ENCODE measurements at places on chromosomes 7 and 10.

DNA sequence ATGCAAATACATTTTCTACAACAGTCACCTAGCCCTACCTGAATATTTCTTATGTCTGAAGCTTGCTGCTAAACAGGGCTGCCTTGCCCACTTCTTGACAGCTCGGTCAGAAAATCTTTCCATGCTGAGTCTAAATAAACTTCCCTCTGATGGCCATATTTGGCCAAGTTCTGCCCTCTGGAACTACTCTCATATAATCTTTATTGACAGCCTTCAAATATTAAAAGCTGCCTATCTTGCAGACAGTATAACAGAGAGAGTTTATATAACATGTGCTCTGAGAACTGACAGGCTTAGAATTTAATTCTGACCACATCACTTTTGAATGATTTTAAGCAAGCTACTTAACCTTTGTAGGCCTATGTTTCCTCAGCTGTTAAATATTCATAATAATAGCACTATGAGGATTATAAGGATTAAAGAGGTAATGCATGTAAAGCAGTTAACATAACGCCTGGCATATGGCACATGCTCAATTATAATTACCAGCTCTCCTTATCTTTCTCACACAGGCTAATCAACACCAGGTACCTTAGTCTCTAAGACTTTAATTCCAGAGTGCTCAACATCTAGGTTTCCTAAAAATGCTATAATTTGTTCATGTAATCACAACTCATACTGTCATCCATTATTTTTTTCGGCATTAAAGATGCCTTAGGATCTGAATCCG lies 334.1 kb downstream of the HPSE2 start:
- DNase-seq = no peak

GRCh38 chr10:15120523-15120922 lies 23.4 kb downstream of the RPP38 start:
- DNase-seq = peak; percentile 90

GRCh38 chr10:60968504-60968903 lies 24.5 kb upstream of the RHOBTB1 start:
- DNase-seq = no peak

DNA sequence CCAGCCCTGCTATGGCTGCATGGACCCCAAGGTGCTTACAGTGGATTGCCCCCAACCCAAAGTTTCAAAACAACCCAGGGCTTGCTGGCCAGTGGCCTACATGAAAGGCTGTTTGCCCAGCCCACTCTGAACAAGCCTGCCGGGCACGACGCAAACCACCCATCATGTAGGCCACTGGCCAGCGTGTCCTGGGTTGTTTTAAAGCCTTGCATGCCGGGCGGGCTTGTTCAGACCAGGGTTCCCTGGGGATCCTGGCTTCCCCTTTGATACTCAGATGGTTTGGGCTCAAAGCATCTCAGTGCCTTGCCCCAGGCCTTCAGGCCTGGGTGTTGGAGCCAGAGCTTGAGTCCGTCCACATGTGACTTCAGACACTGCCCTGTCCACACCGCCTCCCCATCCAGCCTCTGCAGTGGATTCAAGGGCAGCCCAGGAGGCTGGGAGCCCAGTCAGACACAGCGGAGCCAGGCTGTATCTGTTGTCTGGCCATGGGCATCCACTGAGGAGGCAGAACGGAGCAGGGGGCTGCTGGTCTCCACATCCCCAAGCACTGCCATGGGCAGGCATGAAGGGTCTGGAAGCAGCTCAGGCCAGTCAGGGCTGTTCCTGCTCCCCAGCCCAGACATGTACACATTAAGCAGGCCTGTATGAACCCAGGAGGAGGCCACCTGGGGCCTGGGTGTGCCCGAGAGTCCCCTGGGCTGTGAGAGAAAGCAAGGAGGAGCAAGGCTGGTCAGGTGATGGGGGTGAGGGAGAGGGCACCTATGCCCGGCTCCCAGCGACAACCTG lies 4.0 kb upstream of the ADIRF start:
- DNase-seq = no peak

GRCh38 chr7:35695987-35696386 lies 1.1 kb upstream of the HERPUD2 start:
- DNase-seq = no peak
